ENCODE measurements at places on chromosomes 13 and 19.

DNA sequence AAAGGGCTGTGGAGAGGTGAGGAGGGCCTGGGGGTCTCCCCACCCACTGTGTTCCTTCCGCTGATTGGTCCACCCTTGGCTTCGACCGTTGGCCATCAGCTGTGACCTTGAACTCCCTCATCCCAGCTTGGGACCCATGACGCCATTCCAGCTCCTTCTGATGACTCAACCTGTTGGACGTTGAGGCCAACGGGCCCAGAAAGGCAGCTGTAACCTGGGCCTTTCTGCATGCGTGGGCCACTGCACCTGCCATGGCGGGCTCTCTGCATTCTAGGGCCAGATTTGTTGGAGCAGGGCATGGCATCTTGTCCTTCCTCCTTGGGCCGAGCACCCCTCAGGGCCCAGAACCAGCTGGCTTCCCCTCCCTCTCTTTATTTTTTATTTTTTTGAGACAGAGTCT is 30.2 kb downstream of the PEX11G start:
- no peak for DNase-seq

GRCh38 chr13:91491980-91492379 is 93.6 kb downstream of the GPC5 start:
- DNase-seq = no peak

DNA sequence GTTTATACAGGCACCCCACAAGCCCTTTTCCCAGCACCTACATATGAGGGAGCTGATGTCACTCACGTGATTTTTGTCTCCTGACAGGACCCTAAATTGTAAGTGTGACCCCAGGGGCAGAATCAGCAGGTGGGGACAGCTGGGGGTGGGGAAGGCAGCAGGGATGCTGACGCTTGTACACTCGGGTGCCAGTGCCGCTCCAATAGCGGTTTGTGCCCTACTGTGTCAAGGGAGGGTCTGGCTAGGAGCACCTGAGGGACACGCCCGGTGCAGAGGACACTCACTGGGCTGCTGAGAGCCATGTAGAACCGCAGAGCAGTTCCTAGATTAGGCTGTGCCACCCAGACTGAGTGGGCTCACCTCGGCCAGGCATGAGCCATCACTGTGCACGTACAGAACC is 81.3 kb downstream of the SCGB2B2 start:
- no peak for DNase-seq

DNA sequence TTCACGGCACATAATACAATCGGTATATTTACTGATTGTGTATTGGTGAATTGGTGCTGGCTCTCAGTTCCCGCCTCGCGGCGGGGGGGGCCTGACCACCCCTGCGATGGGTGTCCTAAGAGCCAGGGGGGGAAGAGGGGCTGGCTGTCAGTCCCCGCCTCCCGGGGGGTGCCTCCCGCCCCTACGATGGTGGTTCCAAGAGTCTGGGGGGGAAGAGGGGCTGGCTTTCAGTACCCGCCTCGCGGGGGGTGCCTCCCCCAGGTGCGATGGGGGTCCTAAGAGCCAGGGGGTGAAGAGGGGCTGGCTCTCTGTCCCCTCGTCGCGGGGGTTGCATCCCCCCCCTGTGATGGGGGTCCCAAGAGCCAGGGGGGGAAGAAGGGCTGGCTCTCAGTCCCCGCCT is 2321.8 kb upstream of the PCDH20 start:
- DNase-seq = no peak

- DNase-seq = no peak
Observed at GRCh38 chr13:79434556-79434955, 28.5 kb upstream of the RBM26 start.

DNA sequence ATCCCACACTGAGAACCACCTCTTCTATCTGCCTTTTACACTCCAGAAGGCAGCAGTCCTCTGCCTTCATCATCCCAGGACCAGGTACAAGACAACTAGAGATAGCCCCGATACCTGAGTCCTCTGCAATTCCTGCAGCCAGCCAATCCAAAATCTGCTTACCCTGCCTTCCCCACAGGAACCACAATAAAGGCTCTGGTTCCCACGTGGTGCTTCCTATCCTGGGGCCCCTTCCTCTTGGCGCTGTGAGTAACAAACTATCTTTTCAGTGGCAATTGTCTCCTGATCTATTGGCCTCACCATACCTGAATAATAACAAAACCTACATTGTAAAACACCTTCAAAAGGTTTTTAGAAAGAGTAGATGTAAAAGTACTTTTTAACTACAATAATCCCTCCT is 63.1 kb downstream of the ZDHHC20 start:
- no peak for DNase-seq

GRCh38 chr13:44908712-44909111 is 80.6 kb downstream of the NUFIP1 start:
- no peak for DNase-seq

GRCh38 chr19:58368561-58369360 is 6.2 kb upstream of the ZNF497 start:
- DNase-seq = no peak

- DNase-seq = no peak
Observed at GRCh38 chr13:52994865-52995264, 33.7 kb upstream of the OLFM4 start.

- DNase-seq = no peak
Observed at GRCh38 chr13:70995338-70995737, 871.7 kb downstream of the DACH1 start.

DNA sequence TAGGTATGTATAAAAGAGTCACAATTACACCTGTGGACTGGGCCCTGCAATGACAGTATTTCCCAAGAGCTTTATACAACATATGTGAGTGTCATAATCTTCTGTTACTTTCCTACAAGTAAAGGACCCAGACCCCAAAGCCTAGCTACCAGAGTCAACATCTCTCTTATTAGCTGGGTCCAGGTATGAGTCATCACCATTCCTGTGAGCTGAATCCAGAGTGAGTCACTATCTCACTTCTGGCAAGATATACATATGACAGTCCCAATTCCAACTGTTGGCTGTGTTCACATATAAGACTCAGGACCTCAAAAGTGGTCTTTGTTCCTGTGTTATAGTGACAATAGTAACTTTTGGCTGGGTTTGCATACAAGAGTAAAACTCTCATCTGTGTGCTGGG is 46.7 kb downstream of the ZNF729 start:
- no peak for DNase-seq

DNA sequence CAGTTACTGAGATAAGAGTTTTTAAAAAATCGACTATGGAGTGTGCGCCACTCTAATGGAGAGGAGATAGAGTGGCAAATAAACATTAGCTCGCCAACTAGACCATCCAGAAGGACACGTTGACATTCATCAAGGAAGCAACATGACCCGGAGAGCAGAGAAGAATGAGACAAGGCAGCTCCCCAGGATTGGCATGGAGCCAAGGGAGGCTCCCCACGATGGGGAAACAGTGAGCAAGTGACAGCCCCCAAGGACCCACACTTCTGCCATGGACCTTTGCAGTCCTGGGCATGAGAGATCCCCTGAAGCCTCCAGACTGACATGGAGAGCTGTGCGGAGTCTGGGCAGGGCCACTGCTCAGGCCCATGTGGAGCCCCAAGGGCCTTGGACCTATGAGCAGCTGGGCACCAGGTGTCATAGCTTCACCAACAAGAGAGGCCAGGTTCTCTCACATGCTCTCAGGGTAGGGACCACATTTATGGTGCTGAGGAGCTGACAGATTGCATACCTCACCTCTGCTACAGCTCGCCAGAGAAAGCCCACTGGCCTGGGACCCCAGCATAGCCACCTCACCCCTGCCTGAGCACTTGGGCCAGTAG is 6.7 kb downstream of the SIGLEC6 start:
- no peak for DNase-seq

- no peak for DNase-seq
Observed at GRCh38 chr19:33215438-33216197, 10.0 kb downstream of the SLC7A10 start.

GRCh38 chr13:79675931-79676660 is 195.1 kb downstream of the NDFIP2 start:
- no peak for DNase-seq

DNA sequence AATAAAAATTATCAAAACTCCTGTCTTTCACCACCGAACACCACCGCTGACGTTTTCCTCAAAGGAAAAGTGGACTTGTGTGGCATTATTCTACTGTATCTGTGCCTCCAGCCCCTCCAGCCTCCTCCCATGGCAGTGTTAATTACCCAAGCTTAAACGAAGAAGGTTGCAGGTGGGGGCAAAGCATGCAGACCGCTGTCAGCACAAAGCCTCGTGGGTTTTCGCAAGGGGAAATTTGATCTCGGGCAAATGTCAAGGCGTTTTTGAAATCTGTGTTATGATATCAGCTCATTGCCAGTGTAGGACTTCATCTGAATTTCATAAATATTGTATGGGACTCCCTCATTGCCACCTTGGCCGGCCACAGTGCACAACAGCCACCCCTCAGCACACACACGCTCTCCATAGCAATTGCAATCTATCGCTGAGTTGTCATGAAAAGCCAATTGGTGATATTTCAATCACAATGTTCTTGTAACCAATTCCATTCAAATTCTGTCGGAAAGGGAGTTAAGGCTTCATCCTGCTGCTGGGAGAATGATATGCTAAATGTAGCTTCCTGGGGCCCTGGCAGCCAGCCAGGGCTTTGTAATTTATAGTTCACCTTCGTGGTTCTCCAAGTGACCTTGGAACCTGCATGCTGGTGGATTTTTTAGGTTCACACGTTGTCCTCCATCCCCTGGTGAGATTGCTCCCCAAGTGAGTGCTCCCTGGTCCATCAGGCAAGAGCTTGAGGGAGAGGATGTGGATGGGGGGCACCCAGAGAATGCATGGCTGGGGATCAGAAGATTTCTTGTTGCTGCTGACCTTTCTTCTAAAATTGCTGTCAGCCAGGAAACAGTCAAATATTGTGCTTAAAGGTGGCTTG is 16.6 kb downstream of the CHST8 start:
- no peak for DNase-seq

GRCh38 chr19:47897861-47898260 is 11.7 kb upstream of the SULT2A1 start:
- no peak for DNase-seq

GRCh38 chr19:18046059-18046718 is 38.2 kb downstream of the ARRDC2 start:
- DNase-seq = no peak

GRCh38 chr19:43623889-43624670 is 4.7 kb upstream of the ZNF428 start:
- DNase-seq = no peak

GRCh38 chr19:13127811-13128575 is 9.9 kb downstream of the NACC1 start:
- no peak for DNase-seq

DNA sequence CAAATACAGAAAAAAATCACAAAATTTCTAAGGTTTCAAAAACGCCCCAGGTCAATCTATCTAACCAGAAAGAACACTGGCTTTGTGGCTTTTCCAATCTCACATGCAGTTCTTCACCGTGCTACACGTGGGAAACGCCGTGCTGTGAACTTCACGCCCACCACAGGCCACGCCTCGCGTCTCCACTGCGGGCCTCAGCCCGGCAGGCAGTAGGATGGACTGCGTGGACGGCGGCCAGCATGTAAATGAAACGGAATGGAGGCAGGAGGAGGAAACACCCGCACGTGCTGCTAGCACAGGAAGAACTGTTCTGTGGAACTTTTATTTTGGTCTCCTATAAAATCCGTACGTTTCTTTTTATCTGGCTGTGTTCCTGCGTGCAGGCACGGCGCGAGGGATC is 23.8 kb downstream of the ZNF787 start:
- DNase-seq = no peak

All from NCI-H2107 (cell line).